Right atrium auricular region (tissue), 2 donors: ENCODE measurements at places on chromosomes 5 and 9. TPM values are rescaled to one million over a fixed set of nuclear protein-coding genes. Genes with fewer than 3 reads are reported as not detected.

GRCh38 chr9:129317179-129318011 lies 139.3 kb upstream of the IER5L start:
- H3K27ac ChIP-seq, result peak overlapping the region; percentile 91
- no peaks in the 10 kb centered on the region for H3K4me1 ChIP-seq
- H3K36me3 ChIP-seq, result no peaks in the 10 kb centered on the region

Gene SLC2A6
- 4.3 TPM for total RNA-seq

DNA sequence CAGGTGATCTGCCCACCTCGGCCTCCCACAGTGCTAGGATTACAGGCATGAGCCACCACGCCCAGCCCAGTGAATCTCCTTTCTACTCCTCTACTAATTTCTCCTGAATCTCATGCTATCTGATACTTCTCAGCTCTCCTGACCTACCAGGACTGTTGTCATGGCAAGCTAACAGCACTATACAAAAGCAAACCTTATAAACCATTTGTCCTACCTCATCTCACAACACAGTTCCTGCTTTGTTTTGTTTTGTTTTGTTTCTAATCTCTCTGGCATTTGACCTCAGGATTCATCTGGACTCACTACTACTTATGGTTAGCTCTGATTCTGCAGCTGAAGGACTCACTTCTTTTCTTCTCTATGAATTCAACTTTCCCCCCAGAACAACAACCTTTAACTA lies 734.8 kb downstream of the TLE1 start:
- H3K27ac ChIP-seq, result no peak overlapping the region
- H3K4me1 ChIP-seq, result no peaks in the 10 kb centered on the region
- H3K27me3 ChIP-seq, result no peaks in the 10 kb centered on the region
- DNase-seq, result no peak
- H3K4me3 ChIP-seq, result no peak overlapping the region

- no peak for DNase-seq
- H3K4me3 ChIP-seq, result no peak overlapping the region
- H3K4me1 ChIP-seq, result no peaks in the 10 kb centered on the region
- no peaks in the 10 kb centered on the region for H3K27me3 ChIP-seq
- no peaks in the 10 kb centered on the region for H3K36me3 ChIP-seq
- no peak overlapping the region for H3K27ac ChIP-seq
Observed at GRCh38 chr5:90547072-90547536, 11.5 kb upstream of the ADGRV1 start.

DNA sequence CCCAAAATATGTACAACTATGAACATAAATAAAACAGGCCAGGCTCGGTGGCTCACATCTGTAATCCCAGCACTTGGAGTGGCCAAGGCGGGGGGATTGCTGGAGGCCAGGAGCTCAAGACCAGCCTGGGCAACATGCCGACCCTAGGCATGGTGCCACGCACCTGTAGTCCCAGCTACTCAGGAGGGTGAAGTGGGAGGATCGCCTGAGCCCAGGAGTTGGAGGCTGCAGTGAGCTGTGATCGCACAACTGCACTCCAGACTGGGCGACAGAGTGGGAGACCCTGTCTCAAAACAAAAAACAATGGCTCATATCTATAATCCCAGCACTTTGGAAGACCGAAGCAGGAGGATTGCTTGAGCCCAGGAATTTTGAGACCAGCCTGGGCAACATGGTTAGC lies 1.5 kb downstream of the HAUS6 start:
- no peak overlapping the region for H3K27ac ChIP-seq
- no peak for DNase-seq
- peak overlapping the region; percentile 69 for H3K4me3 ChIP-seq
- H3K27me3 ChIP-seq, result no peaks in the 10 kb centered on the region

- H3K27ac ChIP-seq, result no peak overlapping the region
- H3K4me1 ChIP-seq, result no peaks in the 10 kb centered on the region
- H3K36me3 ChIP-seq, result no peaks in the 10 kb centered on the region
- H3K27me3 ChIP-seq, result no peaks in the 10 kb centered on the region
Observed at GRCh38 chr5:96816411-96816939, 8.7 kb upstream of the ERAP1 start.

- no peak overlapping the region for H3K27ac ChIP-seq
- DNase-seq, result peak; percentile 66
- H3K27me3 ChIP-seq, result no peaks in the 10 kb centered on the region
Observed at GRCh38 chr5:129664336-129664937, 83.5 kb upstream of the MINAR2 start.

GRCh38 chr9:78121488-78121887 lies 89.9 kb upstream of the GNAQ start:
- no peaks in the 10 kb centered on the region for H3K27me3 ChIP-seq
- no peak overlapping the region for H3K4me3 ChIP-seq
- no peaks in the 10 kb centered on the region for H3K4me1 ChIP-seq
- no peaks in the 10 kb centered on the region for H3K36me3 ChIP-seq

DNA sequence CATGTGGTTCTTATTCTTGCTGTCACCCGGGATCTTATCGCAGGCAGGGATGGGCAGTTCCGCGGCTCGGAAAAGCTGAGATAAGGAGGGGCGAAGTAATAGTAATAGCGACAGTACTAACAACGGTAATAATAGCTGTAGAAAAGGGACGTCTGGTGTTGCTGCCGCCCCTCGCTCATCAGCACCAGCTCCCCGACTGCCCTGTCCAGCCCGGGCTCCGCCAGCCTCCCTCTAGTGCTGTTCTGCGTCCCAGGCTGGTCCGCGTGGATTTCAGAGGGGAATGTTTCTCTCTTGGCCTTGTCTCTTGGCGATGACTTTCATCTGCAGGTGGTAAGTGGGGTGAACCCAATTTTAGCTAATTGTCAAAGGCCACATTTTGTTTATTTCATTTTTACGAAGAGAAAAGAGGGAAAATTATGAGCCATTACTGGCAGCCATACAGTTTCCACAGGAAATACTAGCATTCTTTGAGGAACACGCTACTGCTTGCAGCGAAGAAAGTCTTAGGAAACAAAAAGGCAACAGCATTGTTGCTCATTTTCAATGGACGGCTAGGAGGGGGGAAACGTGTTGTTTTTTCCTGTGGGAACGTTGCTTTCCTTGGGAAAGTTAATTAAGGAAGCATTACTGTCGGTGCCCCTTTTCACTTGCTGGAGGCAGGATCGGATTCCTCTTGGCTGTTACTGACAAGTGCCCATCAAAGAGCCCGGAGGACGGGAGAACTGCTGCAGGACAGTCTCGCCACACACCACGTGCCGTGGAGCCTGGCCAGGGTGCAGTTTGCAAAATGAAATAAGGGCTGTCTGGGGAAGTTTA lies 762 bp downstream of the SNCAIP start:
- H3K36me3 ChIP-seq, result no peaks in the 10 kb centered on the region
- H3K27ac ChIP-seq, result peak overlapping the region; percentile 54
- H3K4me1 ChIP-seq, result no peaks in the 10 kb centered on the region
- DNase-seq, result no peak
- H3K27me3 ChIP-seq, result no peaks in the 10 kb centered on the region
- peak overlapping the region; percentile 61 for H3K4me3 ChIP-seq

Gene WHRN
- 8.2 TPM for total RNA-seq

DNA sequence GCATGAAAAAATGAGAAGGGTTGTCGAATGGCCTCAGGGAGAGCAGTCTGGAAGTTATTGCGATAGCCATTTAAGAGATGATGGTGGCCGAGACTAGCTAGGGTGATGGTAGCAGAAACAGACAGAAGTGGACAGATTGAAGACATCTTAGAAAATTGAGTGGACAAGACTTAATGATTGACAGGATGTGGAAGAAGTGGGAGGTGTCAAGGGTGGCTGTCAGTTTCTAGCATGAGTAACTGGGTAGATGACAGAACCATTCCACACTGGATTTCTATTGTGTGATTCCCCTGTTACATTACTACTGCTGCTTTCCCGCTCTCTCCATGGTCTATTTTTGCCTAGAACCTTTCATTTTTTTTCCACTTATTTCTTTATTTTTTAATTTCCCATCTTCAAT lies 12.6 kb downstream of the CHMP5 start:
- no peaks in the 10 kb centered on the region for H3K4me1 ChIP-seq
- DNase-seq, result peak; percentile 13
- no peaks in the 10 kb centered on the region for H3K27me3 ChIP-seq
- H3K4me3 ChIP-seq, result no peak overlapping the region
- H3K36me3 ChIP-seq, result peaks cover 92% of the 10 kb centered on the region

DNA sequence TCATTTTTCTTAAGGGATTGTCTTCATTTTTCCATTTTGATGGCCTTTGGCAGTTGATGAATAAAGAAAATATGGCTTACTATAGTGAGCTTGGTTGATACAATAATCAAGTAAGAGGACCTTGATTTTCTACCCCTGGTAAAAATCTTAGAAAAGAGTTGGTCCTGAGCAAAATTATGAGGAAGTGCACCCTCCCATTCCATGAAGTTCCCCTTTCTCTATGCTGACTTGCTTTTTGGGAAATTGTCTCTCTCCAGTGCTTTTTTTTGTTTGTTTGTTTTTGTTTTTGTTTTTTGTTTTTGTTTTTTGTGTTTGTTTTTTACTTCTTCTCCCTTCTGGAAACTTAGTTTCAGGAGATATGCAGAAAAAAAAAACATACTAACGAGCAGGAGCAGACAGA lies 449.2 kb upstream of the ACTBL2 start:
- H3K4me3 ChIP-seq, result no peak overlapping the region
- H3K27ac ChIP-seq, result no peak overlapping the region
- H3K27me3 ChIP-seq, result no peaks in the 10 kb centered on the region
- DNase-seq, result no peak
- no peaks in the 10 kb centered on the region for H3K36me3 ChIP-seq

DNA sequence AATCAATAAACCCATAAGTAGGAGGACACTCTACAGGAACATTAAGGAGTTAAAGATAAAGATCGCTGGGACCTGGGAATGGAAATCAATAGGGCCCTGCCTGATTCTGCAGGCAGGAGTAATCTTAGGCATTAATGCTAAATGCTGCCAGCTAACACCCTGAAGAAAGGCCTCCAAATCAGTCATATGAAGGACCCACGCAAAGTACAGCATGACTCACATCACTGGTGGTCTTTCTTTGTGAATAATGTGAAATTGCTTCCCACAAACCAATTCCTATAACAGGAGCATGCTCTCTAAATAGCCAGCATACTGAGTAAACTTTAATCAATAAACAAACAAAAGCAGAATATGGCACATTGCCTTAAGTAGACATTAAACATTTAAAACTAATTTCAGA lies 172.3 kb downstream of the SEMA5A start:
- H3K27ac ChIP-seq, result no peak overlapping the region
- H3K27me3 ChIP-seq, result no peaks in the 10 kb centered on the region
- H3K36me3 ChIP-seq, result no peaks in the 10 kb centered on the region

Gene CCDC192
- not detected for total RNA-seq

DNA sequence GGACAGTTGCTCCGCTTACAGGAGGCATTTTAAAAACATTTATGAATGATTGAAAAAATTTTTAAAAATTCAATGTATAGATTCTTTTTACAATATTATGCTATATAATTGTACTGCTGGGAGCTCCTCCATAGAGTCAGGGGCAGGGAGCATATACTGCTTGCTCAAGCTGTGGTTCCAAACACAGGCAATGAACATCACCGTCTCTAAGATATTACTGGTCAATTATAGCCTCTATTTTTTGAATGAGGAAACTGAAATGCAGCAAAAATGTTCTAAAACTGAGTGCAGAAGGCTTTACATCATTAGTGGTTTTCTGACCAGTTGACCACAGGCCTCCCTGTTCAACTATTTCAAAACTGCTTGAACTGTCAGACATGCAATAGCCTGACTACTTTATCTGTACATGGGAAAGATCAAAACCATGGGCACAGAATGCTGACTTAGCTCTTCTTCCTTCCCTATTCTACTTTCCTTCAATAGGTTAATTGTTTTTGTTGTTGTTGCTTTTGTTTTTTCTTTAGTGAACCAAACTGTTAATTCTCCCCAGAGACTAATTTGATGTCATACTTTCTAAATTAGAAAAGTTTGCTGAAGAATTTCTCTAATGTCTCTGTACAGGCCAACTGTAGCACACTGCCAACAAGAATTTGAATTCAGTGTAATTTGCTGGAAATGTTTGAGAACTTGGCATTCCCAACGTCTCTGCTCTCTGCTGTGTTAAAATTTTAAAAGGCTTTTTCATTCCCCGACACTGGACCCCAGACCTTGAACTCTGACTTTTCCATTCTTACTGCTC lies 107.6 kb upstream of the MPDZ start:
- no peak overlapping the region for H3K4me3 ChIP-seq
- H3K27me3 ChIP-seq, result no peaks in the 10 kb centered on the region
- no peaks in the 10 kb centered on the region for H3K36me3 ChIP-seq
- H3K27ac ChIP-seq, result peak overlapping the region; percentile 56

DNA sequence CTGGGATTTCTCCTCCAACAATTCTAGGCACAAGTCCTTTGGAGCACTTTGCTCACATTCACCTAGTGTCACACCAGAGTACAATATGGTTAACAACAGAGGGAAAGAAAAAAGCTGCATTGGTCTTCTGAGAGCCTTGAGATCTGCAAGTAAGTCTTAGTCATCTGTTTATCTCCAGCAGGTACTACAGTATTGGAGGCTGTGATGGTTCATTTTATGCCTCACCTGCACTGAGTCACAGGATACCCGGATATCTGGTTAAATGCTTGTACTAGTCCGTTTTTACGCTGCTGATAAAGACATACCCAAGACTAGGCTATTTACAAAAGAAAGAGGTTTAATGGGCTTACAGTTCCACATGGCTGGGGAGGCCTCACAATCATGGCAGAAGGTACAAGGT lies 525.0 kb downstream of the NR2F1-AS1 start:
- no peak overlapping the region for H3K4me3 ChIP-seq
- H3K27me3 ChIP-seq, result no peaks in the 10 kb centered on the region
- DNase-seq, result no peak
- H3K4me1 ChIP-seq, result no peaks in the 10 kb centered on the region
- H3K36me3 ChIP-seq, result no peaks in the 10 kb centered on the region

DNA sequence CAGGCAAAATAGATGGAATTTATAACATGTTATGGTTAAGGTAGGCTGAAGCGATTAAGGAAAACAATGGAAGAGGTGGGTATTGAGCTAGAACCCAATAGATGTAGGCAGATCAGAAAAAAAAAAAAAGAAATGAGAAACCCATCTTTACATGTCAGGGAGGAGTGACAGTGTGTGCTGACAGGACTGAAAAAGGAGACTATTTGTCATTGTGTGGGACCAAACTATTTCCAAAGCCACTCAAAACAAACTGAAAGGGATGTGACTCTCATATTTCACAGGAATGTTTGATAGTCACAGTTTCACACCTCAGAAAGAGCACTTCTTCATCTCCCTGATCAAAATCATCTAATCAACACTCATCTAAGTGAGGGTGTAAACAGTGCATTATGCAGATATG lies 122.3 kb upstream of the KIF2A start:
- DNase-seq, result no peak
- H3K4me1 ChIP-seq, result no peaks in the 10 kb centered on the region
- H3K27ac ChIP-seq, result no peak overlapping the region

GRCh38 chr9:72315510-72316311 lies 49.3 kb downstream of the ZFAND5 start:
- H3K4me3 ChIP-seq, result no peak overlapping the region
- DNase-seq, result no peak
- no peaks in the 10 kb centered on the region for H3K27me3 ChIP-seq
- H3K36me3 ChIP-seq, result no peaks in the 10 kb centered on the region
- H3K4me1 ChIP-seq, result peaks cover 17% of the 10 kb centered on the region

Gene PGM5
- total RNA-seq, result 274 TPM
